ENCODE measurements at places on chromosomes 2 and 18. TPM values are rescaled to one million over a fixed set of nuclear protein-coding genes. Genes with fewer than 3 reads are reported as not detected.

CCNT2 gene
- 16.3 TPM for polyA plus RNA-seq

DNA sequence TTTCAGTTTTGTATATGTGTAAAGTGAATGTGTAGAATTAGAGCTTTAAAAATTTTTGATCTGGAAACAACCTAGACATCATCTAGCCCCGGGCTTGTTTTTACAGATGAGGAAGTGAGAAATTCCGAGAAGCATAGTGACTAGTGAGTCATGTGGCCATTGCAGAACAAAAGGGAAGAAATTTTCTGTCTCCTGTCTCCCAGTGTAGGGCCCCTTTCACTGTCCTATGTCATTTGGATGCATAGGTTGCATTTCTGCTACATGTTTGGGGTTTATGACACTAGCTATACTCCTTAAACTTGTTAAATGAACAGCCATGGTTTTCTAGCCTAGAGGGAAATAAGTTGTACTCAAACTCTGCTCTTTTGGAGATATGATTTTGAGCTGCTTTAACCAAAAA lies 84.6 kb downstream of the PLCL1 start:
- DNase-seq, result no peak

- DNase-seq, result no peak
Measured at GRCh38 chr2:24745825-24746224, 47.4 kb downstream of the PTRHD1 start.

DNA sequence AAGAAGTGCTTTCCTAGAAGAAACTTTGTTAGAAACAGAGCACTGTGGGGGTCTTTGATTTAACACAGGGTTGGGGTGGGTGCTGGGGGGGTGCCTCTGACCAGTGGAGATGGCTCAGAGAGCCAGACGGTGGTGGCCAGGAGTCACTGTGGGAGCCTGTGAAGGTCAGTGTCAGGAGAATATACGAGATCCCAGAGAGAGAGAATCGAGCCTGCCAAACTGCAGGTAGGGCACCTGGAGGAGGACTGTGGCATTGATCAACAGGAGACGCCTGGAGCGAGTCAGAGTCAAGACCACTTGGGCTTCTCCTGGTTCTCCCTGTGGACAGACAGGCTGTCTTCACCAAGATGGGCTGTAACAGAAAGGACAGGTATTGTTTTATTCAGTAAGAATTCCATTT lies 136.5 kb upstream of the TWIST2 start:
- DNase-seq, result no peak

- DNase-seq, result no peak
Measured at GRCh38 chr2:187614756-187615155, 60.5 kb upstream of the TFPI start.

DNA sequence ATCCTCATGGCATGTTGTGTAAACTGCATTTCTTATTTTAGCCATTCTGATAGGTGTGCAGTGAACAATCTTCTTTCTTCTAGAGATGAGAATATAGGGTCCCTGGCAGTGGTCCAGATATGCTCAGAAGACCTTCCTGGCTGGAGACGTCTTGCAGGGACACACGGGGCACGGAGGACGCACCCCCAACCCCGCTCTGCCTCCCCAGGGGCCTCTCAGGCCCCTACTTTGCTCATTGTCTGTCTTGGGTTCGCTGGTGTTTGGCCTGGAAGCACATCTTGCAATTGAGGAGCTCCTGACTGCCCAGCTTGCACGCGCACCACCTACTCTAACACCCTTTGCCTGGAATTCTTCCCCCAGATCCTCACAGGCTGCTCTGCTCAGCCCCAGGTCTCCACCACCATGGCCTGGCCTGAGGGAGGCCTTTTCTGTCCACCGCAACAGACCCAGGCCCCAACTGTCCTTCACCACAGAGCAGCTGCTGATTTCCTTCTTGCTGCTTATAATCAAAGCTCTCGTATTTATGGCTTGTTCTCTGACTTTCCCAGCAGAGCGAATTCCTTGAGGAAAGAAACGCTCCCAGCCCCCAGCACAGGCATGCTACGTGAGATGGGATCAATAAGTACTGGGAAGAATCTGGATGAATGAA lies 295.9 kb upstream of the HDAC4 start:
- DNase-seq, result no peak

- DNase-seq, result no peak
Measured at GRCh38 chr2:27885234-27885633, 5.0 kb downstream of the RBKS start.
